ENCODE measurements at places on chromosomes 2 and 18.
A peak's percentile ranks its signal among the peaks of the same experiment; 100 is the strongest.

- DNase-seq: no peak
These were observed 104.5 kb upstream of the NCK2 start for GRCh38 chr2:105640246-105640645.

DNA sequence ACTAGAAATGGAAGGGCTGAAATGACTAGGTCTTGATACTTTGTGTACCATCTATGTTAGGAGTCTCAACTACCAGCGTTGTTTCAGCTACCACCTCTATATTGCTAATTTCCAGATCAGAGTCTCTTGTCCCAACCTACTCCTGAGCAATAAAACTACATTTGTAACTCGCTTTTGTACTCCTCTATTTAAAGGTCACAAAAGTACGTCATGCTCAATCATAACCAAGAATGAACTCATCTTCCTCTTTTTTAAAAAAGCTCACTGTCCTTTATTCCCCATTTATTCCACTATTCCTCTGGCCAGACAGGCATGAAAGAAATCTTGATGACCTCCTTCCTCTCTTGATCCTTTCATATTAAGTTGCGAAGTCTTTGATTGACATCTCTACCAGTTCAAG lies 11.2 kb upstream of the MATN3 start:
- no peak for DNase-seq

DNA sequence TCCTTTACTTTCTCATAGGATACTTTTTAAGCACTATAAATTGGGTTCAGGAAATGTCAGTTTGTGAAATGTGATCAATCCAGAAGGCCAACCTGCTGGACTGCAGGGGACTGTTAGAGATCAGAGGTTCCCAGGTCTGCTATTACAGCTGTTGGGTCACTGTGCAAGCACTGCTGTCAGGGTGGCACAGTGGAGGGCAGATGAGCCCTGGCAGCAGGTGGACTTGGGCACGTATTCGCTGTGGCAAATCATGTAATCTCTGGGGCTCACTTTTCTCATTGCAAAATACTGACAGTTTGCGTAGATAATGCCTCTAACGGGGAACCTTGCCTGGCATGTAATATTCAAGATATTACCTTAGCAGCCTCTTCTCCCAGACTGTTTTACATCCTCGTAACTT lies 18.1 kb downstream of the RAB31 start:
- no peak for DNase-seq

DNA sequence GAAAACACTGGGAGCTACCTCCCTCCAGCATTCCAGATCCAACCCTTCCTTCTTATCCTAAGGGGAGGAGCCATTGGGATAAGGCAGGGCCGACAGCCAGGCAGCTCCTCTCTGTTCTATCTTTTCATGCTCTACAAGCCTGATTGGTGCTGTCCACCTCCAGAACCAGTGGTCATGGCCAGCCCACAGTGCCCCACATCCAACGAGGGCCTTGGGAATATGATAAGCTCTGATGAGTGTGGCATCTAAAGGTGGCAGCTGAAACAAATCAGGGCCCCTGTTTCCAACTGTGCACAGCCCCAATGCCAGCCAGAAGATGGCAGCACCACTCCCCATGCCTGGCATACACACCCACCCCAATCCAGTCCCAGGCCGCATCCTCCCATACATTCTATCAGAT lies 329.3 kb downstream of the C1D start:
- peak; percentile 13 for DNase-seq
